ENCODE measurements at places on chromosomes 7 and 10.

GRCh38 chr7:36167403-36168050 is 14.5 kb downstream of the EEPD1 start:
- no peak for DNase-seq

- DNase-seq, result no peak
These were observed 215.4 kb downstream of the GLI3 start for GRCh38 chr7:42021631-42022030.

DNA sequence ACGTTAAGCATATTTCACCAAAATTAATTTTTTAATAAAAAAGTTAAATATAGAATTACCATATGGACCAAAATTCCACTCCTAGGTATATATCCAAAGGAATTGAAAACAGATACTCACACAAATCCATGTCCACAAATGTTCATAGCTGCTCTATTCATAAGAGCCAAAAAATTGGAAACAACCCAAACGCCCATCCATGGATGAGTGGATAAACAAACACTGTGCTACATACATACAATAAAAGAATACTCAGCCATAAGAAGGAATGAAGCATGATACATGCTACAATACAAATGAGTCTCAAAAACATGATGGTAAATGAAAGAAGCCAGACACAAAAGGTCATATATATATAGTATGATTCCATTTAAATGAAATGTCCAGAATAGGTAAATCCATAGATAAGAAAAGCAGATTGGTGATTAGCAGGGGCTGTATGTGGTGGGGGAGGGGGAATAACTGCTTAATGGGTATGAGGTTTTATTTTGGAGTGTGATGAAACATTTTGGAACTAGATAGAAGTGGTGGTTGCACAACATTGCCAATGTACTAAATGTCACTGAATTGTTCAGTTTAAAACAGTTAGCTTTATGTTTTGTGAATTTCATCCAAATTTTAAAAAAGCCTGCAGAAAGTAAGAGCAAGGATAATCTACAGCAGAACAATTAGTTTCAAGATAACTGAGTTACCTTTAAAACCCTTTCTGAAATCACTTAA is 101.2 kb upstream of the EFCAB10 start:
- no peak for DNase-seq

GRCh38 chr7:100358857-100359212 is 918 bp downstream of the PILRB start:
- no peak for DNase-seq

DNA sequence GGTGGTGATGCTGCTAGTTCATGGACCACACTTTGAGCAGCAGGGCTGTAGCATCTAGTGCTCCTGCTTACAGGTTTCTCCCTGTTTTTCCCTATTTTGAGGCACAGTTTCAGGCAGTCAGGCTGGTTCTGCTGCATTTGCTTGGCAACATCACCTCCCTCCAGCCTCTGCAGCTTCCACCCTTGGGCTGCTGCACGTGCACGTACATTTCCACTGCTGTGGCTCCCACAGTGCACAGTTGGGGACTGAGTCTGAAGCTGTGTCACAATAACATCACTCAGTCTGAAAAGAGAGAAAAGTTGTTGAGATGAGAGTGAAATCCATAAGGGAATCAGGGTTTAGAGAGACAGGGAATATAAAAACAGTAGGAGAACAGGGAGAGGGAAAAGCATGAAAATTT is 230.7 kb upstream of the FZD1 start:
- no peak for DNase-seq

GRCh38 chr10:132185601-132186487 is 904 bp upstream of the DPYSL4 start:
- DNase-seq, result no peak

DNA sequence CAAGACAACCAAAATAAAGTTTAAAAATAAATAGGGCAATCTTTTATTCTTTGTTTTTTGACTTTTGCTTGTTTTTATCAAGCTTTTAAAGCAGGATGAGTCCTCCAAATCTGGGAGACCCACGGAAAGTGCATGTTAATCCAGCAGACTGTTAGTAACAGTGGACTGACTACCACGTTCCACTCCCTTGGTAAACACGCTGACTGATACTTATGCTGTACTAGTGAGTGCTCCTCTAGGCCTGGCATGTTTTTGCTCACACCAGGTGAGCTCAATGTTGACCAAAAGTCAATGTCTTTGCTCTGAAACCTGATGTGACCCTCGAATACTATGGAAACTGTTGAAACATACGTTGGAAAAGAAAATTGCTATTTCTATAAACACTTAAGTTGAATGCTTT is 88.4 kb downstream of the KIAA1549 start:
- no peak for DNase-seq

- no peak for DNase-seq
These were observed 219.0 kb downstream of the CCDC3 start for GRCh38 chr10:12782537-12782936.

DNA sequence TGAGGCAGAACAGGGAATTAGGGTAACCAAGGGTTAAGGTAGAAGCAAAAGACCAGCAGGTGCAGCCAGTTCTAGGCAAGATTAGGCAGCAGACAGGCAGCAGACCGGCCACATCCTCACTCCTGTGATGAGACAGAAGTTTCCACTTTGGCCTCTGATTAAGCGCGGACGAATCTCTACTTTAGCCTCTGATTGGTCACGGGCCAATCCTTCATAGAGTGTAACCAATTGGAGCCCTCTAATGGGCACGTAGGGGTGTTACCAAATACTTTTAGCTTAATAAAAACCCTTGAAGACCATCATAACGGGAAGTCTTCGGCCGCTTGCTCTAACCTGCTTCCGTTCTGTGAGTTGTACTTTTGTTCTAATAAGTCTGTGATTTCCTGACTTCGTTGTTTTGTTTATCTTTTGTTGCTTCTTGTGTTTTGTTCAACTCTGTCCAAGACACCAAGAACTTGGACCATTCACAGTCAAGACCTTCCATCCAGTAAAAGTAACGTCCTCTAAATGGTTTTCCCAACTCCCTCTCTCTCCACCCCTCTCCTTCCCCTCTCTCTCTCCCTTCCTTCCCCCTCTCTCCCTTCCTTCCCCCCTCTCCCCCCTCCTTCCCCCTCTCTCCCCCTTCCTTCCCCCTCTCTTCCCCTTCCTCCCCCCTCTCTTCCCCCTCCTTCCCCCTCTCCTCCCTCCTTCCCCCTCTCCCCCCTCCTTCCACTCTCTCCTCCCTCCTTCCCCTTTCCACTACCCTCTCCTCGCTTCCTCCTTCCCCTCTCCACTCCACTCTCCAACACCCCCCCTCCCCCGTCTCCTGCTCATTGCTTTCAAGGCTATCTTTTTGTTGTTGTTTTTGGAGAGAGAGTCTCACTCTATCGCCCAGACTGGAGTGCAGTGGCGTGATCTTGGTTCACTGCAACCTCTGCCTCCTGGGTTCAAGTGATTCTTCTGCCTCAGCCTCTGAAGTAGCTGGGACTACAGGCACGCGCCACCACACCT is 13.2 kb upstream of the MALSU1 start:
- no peak for DNase-seq

DNA sequence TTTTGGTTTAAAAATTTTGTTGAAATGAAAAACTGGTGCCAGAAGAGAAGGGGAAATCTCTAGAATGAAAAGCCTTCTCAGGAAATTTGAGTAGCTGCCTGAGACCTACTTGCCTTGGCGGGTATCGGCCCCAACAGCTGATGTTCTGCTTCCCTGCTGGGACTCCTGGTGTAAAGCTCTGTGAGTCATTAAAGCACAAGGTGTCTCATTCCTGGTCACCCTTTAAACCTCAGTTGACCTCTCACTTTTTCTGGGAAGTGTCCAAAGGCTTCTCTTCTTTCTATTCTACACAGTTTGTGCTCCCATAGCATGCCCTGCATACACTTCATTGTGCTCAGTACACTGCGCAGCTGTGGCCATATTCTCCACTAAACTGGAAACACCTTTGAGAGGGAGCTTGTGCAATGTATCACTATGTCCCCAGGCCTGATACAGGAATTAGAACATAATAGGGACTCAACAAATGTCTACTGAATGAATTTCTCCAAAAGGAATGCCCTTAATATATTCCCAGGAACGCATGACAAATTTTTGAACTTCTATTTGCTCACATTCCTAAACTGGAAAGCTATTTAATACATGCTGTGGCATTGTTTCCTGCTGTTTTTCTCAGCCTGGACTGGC is 303.9 kb downstream of the SDHAF3 start:
- DNase-seq, result no peak

DNA sequence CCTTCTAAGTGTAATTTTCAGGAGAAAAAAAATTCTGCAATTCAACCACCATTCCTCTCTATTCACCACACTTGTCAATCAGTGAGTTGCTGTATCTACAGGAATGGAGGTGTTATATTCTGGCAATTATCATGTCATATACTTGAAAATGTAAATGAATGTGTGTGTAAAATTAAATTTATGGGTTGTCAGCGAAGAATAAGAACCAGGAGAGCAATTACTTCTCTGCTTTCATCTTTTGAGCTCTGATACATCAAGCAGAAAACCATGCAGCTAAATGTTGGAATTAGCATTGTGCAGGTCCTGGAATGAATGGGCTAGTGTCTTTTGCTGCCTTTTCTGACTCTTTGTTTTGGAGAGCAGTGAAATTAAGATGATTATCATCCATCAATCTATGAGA is 207.6 kb downstream of the FOXP2 start:
- no peak for DNase-seq

DNA sequence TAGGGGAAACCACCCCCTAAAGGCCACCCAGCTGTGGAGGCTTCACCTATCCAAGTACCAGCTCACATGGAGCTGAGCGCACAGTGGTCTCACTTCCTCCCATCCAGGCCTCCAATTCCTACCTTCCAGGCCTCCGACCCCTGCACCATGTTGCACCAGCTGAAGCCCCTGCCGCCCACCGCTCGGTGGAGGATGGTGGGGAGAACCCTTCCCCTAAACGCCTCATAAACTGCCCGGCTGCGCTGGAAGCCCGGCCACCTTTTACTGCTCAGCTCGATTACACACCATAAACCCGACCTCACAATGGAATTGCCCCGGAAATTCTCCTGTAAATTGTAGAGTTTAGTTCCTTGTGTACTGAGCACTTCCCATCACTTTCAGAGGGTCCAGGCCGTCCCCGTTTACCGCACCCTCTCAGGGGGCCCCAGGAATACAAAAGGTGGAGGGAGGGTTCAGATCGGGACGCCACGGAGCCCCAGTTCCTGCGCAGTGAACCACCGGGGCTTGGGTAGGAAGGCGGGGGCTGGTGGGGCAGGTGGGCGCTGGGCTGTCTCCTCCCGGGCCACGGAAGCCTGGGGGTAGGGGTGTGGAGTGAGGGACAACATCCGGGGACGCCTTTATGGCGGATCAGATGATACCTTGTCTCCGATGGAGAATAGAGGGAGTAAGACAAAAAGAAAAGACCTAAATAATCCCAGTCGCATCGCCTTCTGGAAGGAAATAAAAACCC is 1.4 kb upstream of the HOXA7 start:
- no peak for DNase-seq

DNA sequence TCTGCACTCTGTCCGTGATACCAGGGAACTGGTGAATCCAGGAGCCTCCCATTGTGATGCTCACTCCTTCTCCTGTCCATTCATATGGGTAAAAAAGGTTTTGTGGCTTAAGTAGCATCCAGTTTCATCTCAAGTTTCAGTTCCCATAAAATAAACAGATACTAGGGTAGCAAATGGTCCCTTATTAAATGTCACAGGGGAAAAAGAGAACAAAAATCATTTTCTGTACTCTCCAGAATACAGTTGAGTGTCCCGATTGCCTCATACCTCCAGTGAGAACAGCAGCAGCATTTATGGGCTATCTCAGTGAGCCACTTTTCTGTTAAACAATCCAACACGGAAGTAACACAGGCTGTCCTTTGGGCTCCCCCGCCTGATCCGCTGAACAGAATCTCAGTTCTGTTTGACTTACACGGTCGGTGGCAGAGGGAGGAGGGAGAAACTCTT is 179.6 kb downstream of the CELF2 start:
- DNase-seq, result no peak

- no peak for DNase-seq
These were observed 373 bp downstream of the PAXIP1 start for GRCh38 chr7:155002411-155003091.

DNA sequence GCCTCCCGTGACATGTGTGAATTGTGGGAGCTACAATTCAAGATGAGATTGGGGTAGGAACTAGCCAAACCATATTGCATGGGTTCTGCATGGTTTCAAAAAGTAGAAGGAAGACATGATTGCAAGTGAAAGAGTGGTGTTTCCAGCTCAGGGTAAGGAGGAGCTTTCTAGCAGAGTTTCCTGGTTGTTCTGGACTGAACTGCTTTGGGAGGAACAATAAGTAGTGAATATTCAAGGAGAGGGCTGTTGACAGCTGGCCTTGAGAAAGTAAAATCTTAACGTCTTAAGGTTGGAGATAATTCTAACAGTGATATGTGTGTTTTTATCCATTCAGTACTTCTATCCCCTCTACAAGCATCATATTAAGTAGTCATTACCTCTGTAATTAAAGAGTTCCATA is 62.2 kb upstream of the PRKG1 start:
- DNase-seq, result no peak
